ENCODE measurements at places on chromosomes 3 and 15.

DNA sequence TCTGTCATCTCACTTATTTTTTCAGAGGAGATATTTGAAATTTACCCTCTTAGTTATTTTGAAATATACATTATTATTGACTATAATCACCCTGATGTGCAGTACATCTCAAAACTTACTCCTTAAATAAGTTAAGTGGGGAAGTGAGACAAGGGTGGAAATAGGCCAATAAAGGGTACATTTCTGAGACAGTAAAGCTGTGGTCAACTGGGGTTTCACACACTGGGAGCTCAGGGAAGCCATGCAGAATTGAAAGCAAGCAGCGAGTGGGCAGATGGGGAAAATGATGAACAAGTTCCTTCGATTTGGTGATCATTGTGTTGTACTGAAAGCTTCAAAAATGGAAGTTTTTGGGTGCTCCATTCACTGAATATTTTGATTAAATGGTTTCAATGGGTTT, 21.6 kb upstream of the MOBP start:
- no peak for DNase-seq

DNA sequence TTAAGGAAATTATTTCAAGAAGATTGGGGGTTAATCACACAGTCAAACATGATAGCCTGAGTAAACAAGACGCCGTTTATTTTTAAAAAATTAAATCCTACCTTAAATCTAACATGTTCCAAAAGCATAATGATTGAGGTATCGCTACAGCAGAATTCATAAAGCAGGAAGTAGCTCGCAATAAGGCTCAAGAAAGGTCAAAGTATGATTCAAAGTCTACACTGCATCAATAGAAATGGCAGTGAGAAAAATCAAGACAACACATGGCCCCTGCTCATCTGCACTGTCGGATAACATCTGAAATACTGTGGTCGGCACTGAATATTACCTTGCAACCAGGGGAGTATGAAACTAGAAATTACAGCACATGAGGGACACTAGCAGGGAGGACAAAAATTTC, 93.2 kb downstream of the SMARCC1 start:
- no peak for DNase-seq

GRCh38 chr3:117399311-117400078, 689.9 kb downstream of the TUSC7 start:
- DNase-seq: no peak

- DNase-seq: no peak
These were observed 30.6 kb downstream of the FAM240A start for GRCh38 chr3:46642971-46643370.

DNA sequence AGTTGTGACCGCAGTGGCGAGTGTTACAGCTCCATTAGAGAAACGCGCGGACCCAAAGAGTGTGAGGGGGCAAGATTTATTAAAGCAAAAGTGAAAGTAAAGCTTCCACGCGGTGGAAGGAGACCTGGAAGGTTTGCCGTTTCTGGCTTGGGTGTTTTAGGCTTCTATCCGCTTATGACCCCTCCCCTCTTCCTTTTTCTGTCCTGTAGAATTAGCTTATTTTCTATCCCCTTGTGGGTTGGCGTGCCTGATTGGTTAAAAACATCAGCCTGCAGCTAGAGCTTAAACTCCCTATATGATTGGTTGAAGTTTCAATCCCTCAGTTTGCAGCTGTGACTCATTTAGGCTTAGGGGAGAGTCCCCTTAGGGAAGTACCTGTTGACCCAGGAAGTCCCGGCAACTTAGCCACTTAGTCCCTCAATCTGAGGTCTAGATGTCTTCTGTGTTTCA, 39.6 kb downstream of the C3orf38 start:
- no peak for DNase-seq

GRCh38 chr3:38084334-38085310, 45.6 kb downstream of the DLEC1 start:
- DNase-seq: no peak

DNA sequence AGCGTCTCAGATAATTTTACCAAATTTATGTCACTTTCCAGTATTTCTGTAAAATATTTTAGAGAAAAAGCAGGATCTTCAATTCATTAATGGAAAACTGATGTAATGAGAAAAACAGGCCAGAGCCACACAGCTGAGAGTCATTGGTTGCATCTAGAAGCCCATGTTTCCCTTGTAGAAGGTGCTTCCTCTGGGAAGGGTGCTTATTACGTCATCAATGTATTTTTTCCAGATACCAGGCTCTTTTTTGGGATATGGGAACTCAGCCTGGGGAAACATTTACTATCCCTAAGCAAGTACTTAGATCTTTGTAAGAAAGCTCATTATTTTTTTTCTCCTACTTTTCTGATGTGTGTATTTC, 89.1 kb upstream of the PHLDB2 start:
- no peak for DNase-seq

DNA sequence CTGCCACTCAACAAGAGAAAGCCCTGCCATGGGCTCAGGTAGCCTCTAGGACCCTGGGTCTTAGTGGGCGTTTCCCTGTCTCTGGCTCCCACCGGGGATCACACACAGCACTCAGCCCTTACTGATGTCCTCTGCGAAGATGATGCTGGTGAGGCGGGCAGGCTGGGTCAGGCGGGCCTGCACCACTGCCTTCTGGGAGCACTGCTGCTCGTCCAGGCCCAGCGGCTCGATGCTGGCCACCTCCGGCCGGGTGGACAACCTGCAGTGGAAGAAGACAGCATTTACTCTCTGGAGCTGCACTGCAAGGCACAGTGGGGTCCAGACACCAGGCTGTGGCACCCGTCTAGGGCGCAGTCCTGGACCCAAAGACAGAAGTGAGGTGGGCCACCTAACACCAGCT, 20.5 kb downstream of the NUP210 start:
- DNase-seq: no peak

DNA sequence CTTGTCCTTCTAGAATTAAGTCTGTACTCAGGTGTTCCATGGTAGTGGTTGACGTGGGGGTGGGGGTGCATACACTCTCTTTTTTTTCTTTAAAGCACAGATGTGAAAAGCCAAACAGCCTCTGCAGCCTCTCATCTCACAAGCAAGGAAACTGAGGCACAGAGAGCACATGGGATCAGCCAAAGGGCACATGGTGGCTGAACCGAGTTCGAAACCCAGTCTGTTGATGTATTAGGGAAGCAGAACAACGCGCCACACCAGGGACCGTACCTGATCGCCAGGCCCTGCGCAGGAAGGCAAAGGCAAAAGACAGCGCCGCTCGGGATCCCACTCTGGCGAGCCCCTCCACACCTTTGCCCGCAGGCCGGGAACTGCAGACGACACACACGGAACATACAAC, 47.3 kb downstream of the HERC2 start:
- DNase-seq: no peak

- DNase-seq: no peak
These were observed 20.5 kb downstream of the FAM240A start for GRCh38 chr3:46632792-46633191.

DNA sequence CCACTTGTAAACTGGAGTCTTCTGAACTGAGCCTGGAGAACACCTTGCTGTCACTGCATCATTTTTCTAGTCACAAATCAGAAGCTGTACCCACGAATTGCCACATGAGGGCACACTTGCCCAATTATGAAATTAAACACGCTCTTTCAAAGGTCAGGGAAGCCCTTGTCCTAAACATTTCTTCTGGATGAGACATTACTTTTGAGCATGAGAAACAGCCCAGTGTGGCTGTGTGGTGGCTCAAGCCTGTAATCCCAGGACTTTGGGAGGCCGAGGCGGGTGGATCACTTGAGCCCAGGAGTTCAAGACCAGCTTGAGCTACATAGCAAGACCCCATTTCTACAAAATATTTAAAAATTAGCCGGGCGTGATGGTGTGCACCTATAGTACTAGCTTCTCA, 27.5 kb upstream of the CFAP161 start:
- DNase-seq: peak; percentile 35

DNA sequence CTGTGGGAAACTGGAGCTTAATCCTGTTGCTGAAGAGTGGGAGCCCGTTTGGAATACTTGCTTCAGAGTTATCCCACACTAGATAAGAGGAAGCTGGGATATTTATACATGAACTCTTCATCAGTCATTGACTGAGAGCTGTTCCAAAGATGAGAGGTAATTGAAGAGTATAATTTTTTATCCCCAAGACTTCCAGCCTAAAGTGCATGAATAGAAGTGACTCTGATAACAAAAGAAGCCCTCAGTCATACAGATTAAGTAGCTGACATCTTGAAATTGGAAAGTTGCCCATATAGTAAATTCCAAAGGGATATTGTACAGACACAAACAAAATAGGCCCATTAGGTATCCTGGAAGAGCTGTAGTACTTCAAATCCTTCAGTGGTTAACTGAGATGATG, 268.0 kb downstream of the EPHA3 start:
- no peak for DNase-seq

- no peak for DNase-seq
These were observed 8.1 kb downstream of the CAV3 start for GRCh38 chr3:8741581-8742261.

DNA sequence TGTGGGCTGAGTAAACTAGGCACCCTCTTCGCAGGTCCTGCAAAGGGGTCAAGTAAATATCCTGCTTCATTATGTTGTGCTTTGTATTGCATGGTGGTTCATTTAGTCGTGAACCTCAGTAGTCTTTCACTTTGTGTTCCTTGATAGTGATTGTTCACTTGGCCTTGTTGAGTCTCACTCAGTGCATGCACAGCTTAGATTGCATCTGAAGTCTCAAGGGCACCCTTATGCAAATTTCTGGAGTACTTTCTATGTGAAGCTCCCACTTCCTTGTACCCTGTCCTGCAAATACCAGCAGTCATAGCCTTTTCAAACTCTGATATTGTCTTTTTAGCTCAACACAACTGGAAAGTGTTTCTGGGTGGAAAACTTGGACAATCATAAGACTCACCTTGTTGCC, 519.2 kb downstream of the NAALADL2 start:
- DNase-seq: no peak

GRCh38 chr15:29133791-29134190, 135.8 kb downstream of the NSMCE3 start:
- no peak for DNase-seq

DNA sequence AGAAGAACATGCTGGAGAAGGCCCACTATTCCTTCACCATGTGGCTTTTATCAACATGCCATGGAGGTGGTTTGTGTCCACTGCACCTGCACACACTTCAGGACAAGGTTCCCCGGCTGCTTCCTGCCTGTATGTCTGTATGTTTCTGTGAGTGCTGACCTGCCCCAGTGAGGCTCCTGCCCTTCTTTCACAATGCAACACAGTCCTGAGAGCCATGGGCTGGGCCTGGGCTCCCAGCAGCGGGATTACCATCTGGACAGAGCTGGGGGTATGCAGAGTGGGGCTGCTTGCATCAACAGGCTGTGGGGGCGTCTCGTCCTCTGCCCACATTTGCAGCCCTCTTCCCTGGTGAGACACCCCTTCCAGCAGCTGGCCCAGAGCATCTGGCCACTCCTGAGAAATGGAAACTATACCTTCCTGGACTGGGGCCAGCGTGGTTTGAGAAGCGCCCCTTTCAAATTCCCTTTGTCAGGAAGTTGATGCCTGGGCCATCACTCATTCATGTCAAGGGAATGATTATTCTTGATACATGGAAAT, 29.3 kb upstream of the C15orf39 start:
- DNase-seq: peak; percentile 44

DNA sequence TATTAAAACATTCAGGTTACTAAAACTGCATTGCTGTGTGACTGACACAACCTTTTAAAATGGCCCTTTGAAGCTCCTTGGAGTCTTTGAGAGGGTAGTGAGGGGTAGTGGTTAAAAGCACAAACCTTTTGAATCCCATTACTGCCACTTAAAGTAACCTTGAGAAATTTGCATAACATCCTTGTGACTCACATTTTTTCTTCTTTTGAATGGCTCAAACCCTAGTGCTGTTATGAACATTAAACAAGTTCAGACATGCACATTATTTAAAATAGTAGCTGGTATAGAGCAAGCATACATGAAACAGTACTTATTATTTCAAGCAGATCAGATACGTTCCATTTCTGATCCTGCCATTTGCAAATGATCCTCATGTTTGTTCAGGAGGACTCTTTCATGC, 3.7 kb upstream of the CLDN1 start:
- no peak for DNase-seq

GRCh38 chr15:50278496-50278895, 13.0 kb upstream of the HDC start:
- no peak for DNase-seq

DNA sequence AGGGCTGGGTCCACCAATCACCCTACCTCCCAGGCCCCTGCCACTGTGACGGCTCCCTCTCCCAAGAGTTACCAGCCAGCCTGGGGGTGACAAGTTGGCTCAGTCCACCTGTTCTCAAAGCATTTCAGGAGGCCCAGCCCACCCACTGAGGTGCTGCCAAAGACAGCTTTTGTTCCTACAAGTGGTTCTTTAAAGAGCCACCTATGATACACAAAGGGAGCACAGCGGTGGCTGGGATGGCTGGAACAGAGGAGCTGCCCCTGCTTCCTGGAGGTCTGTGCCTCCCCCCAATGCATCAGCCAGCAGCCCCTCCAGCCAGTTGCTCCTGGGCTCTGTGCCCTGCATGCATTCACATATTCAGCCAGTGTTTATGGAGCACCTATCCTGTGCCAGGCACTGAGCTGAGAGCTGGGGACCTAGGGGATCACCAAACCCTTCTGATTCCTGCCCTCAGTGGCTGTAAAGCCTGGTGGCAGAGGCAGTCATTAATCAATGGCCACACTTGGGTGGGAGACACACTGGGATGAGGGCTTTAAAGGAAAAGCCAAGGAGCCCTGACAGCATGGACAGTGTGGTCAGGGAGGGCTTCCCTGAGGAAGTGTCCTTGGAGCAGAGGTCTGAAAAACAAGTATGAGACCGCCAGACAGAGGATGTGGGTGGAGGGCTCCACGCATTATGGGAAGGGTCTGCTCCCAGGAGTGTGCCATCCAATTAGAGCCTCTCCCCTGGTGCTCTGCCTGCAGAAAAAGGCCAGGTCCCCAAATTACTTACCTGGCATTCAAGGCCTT, 107.1 kb upstream of the LINGO1 start:
- DNase-seq: no peak

DNA sequence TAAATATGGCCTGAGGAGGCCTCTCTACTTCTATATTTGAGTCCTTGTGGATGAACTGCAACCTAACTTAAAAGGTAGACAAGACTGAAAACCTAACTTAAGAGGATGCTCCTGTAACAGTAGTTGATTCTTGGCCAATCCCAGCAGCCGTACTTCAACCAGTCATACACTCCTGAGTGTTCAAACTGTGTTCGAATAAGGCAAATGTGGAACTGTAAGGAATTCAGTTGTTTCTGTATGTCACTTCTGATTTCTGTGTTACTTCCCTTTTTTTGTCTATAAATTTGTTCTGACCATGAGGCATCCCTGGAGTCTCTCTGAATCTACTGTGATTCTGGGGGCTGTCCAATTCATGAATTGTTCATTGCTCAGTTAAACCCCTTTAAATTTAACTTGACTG, 20.5 kb downstream of the GALK2 start:
- no peak for DNase-seq

All from NCI-H2171 (cell line).